ENCODE measurements at places on chromosomes 2 and 18. TPM values are rescaled to one million over a fixed set of nuclear protein-coding genes. Genes with fewer than 3 reads are reported as not detected.
A peak's percentile ranks its signal among the peaks of the same experiment; 100 is the strongest.

DNA sequence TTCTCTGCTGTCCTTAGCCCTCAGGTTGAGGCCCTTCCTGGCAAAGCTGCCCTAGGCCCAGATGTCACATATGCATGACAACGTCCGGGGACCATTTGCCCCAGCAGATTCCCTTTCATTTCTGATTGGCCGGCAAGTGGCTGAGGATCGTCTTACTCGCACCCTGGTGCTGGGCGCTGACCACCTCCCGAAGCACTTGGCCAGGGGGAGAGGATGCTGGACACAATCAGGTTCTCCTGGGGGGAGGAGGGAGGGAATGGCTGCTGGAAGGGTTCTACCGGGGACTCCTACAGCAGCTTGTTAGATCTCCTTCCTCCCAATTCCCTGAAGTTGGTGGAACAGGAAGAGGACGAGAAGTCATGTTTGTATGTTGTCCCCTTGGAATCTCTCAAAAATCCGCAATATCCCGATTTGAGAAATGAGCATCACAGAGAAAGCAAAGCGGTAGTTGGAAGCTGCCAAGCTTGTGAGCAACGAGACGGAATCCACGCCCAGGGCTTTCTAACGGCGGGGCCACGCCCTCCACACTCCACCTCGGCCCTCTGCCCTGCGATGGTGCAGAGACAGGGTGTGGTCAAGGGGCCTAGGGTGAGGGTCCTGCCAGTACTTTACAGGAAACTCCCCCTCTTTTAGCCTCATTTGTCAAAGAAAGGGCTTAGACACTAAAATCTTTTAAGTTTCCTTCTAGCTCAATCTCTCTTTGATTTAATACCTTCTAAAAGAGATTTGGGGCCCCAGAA lies 61.8 kb upstream of the YWHAQ start:
- no peak for DNase-seq

- DNase-seq: no peak
These were observed 180.9 kb downstream of the ZBTB7C start for GRCh38 chr18:48228301-48228715.

GRCh38 chr2:192091476-192091875 lies 103.3 kb downstream of the TMEFF2 start:
- DNase-seq: no peak

- DNase-seq: no peak
These were observed 477.6 kb downstream of the PARD3B start for GRCh38 chr2:205022841-205023240.

- DNase-seq: no peak
These were observed 49.7 kb downstream of the SPHKAP start for GRCh38 chr2:228131833-228132232.

DNA sequence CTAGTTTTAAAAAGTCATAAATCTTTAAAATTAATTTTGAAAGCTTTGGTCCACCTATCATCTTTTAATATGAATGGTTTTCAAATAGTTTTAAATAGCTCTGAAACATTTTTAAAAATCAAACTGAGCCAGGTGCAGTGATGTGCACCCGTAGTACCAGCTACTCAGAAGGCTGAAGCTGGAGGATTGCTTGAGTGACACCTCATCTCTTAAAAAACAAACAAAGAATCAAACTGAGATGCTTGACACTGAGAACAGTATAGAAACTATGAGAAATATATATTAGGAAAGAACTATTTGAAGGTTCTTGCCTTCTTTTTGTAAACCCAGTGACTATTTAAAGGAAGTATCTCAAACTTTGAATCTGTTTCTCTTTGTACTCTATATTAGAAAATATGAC lies 67.4 kb downstream of the BARD1 start:
- no peak for DNase-seq

GRCh38 chr18:6109743-6110142 lies 214.4 kb upstream of the TMEM200C start:
- DNase-seq: no peak

DNA sequence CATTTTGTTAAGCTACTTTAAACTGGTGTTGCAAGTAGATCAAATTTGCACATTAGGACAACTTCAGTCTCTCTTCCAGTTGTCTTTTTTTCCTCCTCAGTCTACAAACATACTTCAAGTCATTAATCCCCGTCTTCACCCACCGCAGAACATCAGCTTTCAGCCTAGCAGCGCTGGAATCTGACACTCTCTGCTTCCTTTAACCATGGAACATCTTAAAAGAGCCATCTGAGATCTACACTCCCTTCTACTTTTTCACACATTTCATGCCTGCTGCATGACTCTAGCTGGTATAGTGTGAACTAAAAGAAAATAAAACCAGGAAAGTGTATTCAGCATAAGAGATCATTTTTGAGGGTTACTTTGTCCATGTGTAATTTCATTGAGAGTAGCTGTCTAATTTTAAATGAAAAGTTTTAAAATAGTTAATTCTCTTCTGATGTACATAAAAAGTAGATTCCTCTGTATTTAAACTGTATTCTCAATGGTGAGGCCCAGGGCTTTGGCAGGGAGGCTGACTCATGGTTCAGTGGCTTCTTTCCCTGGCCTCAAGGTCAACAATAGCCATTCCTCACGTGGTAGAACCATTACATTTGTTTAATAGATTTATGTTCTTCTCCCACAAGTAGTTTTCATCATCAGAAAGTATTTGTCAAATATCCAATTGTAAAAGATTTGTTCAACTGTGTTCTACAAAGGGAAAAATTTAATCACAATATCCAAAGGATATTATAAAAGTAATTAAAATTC lies 16.5 kb downstream of the SGPP2 start:
- no peak for DNase-seq

DNA sequence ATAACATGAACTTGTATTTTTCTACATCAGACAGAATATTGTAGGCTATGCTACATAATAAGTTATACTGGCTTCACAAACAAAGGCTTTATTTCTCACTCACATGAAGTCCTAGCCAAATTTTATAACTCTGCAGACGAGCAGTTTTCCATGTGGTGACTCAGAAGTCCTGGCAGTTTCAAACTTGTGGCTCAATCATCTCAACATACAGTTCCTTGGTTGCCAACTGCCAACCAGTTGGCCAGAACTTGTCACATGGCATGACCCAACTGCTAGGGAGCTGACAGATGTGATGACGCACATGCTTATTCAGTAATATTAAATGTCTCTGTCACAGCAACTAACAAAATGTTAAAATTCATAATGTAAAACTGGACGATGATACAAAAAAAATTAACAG lies 63.8 kb upstream of the ZC3H15 start:
- no peak for DNase-seq

GRCh38 chr2:238716585-238716984 lies 131.3 kb upstream of the TWIST2 start:
- no peak for DNase-seq

GRCh38 chr2:74201596-74201995 lies 3.2 kb downstream of the MTHFD2 start:
- no peak for DNase-seq

GRCh38 chr2:204635478-204635877 lies 90.2 kb downstream of the PARD3B start:
- no peak for DNase-seq

DNA sequence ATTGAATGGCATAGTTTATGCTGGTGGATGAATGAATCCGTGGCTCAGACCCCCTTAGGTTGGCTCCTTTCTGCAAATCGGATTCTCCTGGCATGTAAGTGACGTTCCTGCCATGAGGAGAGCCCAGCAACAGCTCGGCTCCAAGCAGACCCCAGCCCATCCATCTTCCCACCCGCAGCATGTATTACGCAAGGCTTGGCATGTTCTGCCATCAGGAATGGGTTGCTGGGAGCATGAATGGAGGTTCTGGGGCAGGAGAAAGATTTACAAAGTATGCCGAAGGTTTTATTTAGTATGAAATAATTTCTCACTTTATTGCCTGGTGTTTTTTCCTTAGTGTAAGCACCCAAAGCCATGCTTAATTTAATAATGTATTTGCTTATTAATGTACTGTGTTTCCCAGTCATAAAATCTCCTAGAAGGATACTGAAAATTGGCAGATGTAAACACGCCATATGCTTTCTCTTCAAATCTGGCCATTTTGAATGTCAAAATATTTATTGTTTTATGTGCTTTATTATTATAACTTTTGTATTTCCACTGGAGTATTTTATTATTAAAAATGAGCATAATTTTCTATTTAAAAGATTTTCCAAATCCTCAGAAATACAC lies 128.5 kb downstream of the ACKR3 start:
- DNase-seq: no peak

DNA sequence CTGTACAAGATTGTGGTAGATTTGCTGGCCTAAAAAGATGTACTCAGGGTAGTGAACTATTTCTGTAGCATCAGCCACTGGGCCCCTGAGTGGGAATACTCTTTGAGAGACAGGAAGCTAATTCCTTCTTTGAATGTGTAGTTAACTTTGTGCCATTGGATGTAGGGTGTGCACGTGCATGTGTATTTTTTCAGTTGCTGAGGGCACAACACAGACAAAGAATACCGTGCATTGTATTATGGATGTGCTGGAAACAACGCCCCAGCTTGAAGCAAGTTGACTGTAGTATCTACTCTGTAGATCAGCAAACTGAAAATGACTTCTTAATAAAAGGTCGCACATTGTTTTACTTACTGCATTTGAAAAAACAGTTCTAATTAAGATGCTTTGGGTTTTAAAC lies 14.1 kb downstream of the CRIM1 start:
- DNase-seq: no peak

DNA sequence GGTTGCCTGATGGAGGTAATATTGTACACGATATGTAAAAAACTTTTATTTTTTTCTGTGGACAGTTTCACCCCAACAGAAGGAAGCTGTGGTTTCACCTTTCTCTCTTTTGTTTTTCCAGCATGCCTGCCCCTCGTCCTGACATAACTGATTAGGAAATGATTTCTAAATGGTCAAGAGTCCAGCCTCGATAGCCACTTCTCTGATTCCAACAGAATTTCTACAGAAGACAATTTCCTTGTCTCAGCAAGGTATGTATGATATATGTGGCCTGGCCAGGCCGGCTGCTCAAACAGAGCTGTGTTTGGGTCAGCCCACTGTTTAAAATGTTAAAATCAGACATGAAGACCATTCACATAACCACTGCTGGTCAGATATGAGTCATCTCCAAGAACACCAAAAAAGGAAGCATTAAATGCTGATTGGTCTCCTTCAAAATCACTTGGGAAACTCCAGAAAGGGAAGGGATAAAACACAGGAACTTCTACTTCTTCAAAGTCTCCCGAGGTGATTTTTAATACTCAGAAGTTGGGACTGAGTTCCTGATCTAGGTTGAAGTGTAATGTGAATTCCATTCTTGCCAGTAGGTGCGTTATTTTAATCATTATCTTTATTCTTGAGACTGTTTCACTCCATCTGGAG lies 22.3 kb downstream of the ATP8B1 start:
- DNase-seq: no peak

GRCh38 chr18:28065031-28065792 lies 111.7 kb downstream of the CDH2 start:
- DNase-seq: peak; percentile 28

DNA sequence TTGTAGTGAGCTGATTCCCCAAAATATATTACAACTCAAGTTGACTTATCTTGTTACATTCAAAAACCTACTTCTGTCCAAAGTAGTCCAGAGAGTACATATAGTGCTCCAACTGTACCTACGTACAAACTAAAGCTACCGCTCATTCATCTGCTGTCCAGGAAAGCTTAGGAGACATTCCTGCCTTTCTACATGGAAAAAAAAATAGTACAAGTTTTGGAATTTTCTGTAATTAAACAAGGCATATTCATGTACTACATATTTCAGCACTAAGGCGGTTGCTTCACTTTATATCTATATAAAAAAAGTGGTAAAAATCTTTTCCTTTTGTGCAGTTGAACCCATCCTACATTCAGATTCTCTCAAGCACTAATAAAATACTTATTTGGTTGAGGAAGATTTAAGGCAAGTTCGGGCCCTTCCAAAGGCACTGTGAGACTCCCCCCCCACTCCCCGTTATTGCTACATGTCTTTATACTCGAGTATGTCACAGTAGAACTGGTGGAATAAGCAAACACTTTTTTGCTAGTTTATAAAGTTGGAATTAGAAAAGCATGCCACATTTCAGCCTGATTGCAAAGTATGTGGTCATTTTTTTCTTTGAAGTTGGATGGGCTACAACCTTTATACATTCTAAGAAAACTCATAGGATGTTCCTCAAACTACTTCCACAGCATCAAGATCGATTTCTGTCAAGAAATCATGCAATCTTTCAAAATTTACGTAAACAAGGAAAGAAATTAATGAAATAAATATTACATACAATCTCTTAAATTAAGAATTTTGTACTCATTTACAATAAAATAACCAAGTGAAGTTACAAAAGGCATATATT lies 3.7 kb downstream of the ZFP36L2 start:
- no peak for DNase-seq

DNA sequence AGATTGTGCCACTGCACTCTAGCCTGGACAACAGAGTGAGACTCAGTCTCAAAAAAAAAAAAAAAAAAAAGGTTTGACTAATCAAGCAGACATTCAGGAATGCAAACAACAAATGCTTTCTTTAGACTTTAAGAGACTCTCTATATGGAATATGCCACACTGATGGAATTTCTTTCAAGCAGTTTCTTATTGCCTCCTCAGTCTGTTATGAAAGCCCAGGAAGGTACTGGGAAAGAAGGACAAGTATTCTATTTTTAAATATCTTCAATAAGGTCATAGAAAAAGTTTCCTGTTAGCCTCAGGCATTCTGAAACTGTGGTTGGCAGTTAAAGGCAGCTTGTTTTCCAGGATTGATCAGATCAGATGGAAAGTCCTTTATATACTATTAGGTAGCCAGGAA lies 241.6 kb downstream of the PIK3C3 start:
- DNase-seq: no peak

GRCh38 chr2:69278366-69278765 lies 108.7 kb downstream of the GFPT1 start:
- DNase-seq: no peak

DNA sequence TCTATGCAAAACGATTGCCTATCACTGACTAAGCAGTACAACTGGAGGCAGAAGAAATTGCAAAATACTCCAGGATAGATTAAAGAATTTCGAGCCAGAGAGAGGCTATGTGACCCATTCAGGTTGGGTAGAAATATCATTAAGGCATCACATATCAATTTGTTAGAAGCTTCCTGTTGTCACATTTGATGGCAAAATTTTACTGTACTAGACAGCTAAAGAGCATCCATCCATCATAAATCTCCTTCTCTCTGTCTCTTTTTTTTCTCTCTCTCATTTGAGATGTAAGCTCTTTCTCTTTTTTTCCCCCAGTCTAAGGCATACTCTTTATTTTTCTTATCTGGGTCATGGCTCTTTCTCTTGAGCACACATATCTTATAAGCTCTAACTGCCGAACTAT lies 155.7 kb downstream of the EVA1A start:
- no peak for DNase-seq

GRCh38 chr2:215365184-215365658 lies 53.4 kb downstream of the ATIC start:
- DNase-seq: no peak

IRS1 gene
- 27.9 TPM for total RNA-seq

TGFA gene
- 0.32 TPM for total RNA-seq

TSN gene
- 125 TPM for total RNA-seq

RBBP8 gene
- total RNA-seq: 44.4 TPM

SLC23A3 gene
- 7.1 TPM for total RNA-seq

SATB2 gene
- 1.2 TPM for total RNA-seq

SAG gene
- total RNA-seq: not detected

SLC30A3 gene
- 4.3 TPM for total RNA-seq

GKN1 gene
- not detected for total RNA-seq

Measured in Caco-2 (cell line).